ENCODE measurements at places on chromosomes 4 and X.

DNA sequence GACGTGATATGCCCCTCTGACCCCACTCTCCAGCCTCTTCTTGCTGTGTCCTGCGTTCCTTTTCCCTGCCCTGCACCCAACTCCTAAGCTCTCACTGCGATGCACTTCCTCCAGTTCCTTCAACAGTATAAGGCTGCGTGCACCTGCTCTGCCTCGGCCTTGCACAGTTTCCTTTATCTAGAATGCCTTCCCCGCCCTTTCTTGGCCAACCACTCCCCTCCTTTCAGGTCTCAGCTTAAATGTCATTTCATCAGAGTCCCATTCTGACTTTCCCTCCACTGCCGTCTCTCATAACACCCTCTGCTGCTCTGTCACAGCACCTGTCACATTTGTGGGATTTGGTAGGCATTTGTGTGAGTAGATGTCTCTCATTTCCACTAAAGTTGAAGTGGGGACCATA, 58.4 kb upstream of the NEIL3 start:
- no peak for DNase-seq

DNA sequence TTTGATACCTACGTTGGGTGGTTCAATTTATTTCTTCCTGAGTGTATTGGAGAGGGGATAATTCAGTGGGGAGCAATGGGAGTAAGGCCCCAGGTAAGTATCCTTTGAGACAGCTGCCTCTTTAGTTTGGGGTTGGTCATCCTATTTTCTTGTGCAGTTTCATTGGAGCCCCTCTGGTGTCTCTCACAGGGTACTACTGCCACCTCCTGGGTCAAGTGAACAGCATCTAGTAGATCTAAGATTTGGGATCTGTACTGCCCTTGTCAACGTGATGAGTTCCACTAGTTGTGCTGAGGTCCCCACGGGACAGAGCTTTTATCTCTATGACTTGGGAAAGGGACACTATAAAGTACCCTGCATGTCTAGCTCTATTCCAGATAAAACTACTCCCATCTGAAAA, 80.6 kb downstream of the PBDC1 start:
- DNase-seq, result no peak

- DNase-seq, result no peak
Observed at GRCh38 chr4:10761903-10762302, 77.3 kb upstream of the CLNK start.

DNA sequence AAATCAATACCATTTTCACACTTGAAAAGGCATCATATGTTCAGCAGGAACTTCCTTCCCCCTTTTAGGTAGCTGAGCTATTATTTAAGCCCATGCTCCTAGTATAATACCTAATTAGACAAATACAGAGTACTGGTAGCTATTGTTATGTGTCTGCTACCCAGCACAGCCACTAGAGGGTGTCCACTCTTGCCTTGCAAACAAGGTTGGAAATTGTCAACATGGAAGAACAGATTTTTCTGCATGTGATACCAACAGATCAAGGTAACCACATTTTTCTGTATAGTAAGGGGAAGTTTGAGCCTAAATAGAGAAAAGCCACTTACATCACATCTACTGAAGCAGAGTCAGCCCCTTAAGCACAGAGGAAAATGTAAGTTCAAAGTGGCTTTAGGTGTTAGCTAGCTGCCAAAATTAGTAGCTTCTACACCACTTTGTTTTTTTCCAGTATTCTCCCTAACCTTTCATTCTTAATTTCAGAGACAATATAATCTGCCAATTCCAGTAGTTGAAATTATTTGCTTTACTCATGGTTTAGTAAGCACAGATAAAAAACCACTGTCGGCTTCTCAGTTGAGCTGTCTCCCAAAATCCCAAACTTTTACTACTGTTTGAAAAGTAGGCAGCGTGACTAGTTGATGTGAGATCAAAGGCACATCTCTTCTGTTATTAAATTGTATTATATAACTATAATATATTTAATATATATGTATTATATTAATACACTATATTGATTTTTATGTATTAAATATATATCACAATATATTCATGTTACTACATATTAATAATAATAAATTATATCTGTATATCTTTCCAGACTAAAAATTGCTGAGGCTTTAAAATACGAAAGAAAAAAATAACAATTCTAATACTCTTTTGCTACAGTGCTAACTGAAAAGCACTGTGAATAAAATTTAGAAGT, 38.2 kb downstream of the EDNRA start:
- no peak for DNase-seq

DNA sequence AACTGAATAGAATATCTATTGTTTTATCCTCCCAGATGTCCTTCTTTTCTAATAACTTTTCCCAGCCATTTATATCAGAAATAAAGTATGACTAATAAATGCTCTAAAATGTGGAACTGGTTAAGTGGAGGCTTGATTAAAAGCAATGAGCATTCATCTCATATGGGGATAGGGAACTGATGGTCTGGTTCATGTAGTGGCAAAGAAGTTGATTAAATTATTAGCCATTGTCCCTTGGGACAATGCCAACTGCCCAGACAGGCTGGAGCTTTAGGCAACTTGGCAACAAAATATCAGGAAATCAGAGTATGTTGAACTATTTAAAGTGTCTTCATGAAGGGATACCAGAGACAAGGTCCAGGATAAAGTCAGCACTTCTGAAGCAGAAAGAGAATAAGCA, 24.2 kb downstream of the TRO start:
- DNase-seq, result no peak

- DNase-seq, result no peak
Observed at GRCh38 chr4:154399259-154399974, 92.2 kb downstream of the DCHS2 start.

GRCh38 chrX:9707306-9708033, 58.2 kb downstream of the GPR143 start:
- no peak for DNase-seq

DNA sequence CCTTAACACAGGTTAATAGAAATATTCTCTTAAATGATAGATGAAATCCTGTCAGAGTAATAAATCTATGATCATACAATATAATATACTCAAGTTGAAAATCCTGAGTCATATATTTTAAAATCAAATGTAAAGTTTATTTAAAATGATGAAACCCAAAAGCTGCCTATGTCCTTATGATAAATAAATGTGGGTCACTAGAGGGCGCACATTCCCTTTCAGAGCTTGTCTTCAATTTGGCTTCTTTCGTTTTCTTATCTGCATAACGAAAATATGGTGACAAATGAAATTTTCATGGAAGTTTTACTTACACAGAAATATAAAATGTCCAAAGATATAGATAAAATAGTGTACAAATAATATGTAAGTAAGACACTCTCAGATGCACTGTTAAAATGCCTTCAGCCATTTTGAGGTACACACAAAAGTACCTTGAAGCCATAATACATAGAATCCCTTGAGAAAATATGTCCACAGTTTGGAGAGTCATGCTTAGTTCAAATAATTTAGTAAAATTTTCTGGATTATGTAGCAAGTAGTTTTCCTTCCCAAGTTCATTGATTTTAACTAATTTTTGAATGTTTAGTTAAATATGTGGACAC, 680.4 kb downstream of the DMD start:
- DNase-seq, result no peak

DNA sequence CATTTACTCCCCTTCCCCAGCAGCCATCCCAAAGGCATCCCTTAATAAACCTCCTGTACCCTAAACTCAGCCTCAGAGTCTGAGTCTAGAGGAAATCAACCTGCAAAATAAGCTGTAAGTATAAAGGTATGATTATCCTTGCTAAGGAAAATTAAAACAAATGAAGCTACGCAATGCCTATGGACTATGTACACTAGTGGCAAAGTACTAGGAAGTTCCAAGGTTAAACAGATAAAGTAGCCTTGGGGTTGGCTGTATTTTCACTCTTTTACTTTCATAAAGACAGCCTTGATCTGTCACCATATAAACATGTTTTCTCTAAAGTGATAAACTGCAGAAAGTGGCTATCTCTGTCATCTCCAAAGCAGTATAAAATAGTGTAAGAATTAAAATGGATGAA, 35.9 kb downstream of the MAP3K15 start:
- DNase-seq, result no peak

- no peak for DNase-seq
Observed at GRCh38 chr4:174177536-174177935, 105.9 kb downstream of the FBXO8 start.

DNA sequence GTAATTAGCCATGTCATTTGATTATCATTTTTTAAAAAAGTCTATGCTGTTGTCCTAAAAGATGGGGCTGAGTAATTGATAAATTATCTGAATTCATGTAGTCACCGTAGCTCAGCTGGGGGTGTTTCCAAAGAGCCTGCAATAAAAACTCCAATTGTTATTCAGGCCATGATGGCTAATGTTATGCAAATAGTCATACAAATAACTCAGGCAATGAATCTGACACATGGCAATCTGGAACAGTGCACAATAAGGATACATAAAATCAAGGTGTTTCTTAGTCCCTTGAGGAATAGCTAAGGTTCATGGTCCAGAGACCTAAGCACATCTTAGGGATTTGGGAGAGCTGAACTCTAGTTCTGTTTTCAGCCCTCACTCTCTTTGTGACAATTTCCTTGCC, 15.2 kb downstream of the MMRN1 start:
- no peak for DNase-seq

DNA sequence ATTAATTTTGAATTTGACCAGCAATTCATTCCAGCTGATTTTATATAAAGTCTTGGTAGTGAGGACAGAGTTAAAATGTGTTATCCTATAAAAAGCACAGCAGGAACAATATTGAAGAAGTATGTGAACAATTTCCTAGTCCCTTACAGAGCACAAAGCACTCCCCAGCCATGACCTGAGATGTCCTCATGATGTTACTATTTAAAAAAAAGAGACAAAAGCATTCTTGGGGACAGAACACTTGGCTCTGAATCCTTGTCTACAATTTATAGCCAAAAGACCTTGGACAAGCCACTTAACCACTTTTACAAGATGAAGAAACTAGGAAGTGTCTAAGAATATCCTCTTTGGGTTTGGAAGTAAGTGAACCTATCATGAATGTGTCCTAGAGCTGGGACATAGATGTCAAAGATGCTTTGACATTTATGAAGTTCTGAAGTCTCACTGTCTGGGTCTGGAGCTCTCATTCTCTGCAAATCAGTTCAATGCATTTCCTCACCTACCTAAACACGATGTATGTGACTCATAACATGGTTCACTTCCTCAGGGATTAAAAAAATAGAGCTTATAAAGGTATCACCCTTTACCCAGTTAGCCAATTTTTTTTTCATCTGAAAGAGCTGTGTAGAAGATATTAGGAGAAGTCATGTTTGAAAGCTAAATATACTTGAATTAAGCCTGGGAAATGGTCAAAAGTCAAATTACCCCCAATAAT, 61.4 kb downstream of the IGFBP7 start:
- DNase-seq, result no peak

DNA sequence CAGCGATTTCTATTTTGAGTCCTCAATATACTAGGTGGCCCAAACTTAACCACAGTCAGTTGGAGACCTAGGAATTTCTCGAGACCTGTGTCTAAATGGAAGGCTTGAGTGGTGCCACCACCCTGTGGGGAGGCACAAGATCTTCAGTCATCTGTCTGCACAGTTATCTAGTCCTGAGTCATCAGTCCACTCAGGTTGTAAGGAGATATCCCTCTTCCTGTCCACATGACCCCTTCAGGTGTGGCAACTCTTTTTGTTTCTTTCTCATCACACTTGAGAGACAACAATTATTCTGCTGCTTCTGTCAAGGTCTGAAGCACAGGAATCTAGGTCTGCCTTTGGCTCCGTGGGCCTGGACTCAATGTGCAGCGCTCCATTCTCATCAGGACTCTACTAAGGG, 64.4 kb upstream of the IBSP start:
- DNase-seq, result no peak

GRCh38 chr4:6575503-6576240, 683 bp downstream of the MAN2B2 start:
- DNase-seq, result no peak

DNA sequence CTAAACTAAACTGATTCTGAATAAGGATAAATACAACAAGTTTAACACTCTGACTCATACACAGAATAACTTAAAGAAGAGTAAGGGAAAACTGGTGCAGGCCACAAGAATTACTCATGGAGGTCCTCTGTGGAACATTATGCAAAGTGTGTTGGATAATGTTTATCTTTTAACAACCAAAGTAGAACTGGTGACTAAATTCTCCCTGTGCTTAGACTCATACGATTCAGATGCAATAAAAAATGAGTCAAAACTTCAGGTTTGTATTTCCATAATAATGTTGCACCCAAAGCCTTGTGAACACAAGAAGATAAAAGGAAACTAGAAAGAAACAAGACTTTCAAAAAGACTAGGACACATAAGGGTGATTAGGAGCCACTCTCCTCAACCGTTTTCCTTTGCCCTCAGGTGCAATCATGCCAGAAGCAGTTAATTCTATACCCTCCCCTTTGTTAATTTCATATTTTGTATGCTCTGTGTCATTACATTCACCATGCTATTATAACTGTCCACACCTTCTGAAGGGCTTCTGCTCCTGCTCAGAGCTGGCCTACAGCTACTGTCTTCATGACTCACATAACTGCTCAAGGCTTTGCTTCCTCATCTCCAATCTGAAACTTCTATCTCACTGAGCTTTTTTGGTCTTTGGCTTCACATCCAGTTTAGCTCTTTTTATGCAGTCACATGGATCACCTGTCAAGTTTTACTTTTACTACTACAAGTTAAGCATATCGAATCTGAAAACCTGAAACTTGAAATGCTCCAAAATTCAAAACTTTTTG, 60.2 kb downstream of the KCNIP4 start:
- no peak for DNase-seq

DNA sequence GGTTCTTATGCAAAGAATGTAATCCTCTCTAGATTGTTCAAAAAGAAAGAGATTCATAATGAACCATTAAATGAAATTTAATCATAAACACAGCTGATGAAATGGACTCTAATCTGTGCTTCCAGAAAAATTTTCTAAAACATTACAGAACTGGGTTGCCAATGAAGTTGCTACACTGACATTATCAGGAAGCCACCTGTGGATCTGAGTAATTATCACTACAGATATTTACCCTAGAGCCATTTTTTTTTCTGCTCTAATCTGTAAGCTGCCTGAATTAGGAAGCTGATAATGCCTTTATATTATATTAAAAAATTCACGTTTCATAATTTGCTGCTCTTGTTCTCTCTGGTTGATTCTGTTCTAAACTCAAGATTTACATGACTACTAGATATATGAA, 380.1 kb downstream of the GRIA2 start:
- DNase-seq, result no peak

GRCh38 chrX:103073467-103073866, 9.5 kb upstream of the BEX1 start:
- no peak for DNase-seq

GRCh38 chrX:110081740-110082139, 78.8 kb downstream of the TMEM164 start:
- no peak for DNase-seq

GRCh38 chr4:136412708-136413107, 1119.6 kb downstream of the PCDH18 start:
- DNase-seq, result no peak

GRCh38 chr4:108867476-108867875, 104.6 kb upstream of the ETNPPL start:
- no peak for DNase-seq

GRCh38 chr4:82718162-82718940, 80.2 kb downstream of the SCD5 start:
- DNase-seq, result no peak

GRCh38 chrX:31126205-31126604, 54.4 kb upstream of the FTHL17 start:
- no peak for DNase-seq

GRCh38 chr4:78691334-78691754, 84.8 kb upstream of the BMP2K start:
- DNase-seq, result no peak

- no peak for DNase-seq
Observed at GRCh38 chr4:38621028-38621684, 42.8 kb upstream of the KLF3 start.

GRCh38 chr4:38711066-38711465, 47.1 kb downstream of the KLF3 start:
- DNase-seq, result no peak

- DNase-seq, result no peak
Observed at GRCh38 chr4:67521506-67521905, 23.8 kb downstream of the CENPC start.

Measured in cortex of kidney (tissue), 1 donor.